ENCODE measurements at places on chromosomes 2 and 18. TPM values are rescaled to one million over a fixed set of nuclear protein-coding genes. Genes with fewer than 3 reads are reported as not detected.

ZNF2 gene
- 1.8 TPM for total RNA-seq

DNA sequence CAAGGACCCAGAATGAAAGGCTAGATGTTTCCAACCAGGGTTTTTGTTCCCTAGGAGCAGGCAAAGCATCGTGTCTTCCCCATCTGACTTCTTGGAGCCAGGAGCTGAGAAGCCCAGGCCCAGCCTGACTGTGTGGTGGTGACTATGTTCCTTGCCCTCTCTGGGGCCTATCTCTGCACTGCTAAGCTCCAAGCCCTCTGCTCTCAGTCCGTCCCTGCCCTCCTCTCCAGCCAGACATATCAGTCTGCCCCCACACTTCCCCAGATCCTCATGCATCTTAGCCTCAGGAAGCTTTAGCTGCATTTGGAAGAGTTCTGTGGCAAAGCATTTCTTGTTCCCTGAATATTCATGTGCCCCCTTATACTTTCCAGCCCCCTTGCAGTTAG, 196.6 kb downstream of the CYP26B1 start:
- DNase-seq: no peak

DNA sequence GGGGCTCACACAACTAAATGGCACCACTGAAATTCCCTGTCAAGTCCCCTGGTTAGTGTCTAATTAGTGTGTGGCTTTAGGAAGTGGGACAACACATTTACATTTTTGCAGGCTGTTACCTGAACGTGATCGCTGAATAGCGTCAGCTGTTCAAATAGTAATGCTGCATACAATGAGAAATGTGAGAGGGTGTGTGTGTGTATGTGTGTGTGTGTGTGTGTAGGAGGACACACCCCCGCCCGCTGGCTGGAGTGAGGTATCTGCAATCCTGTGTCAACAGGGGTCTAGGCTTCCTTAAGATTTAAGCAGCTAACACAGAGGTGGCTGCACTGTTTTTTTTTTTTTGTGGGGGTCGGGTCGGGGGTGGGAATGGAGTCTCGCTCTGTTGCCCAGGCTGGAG, 4.8 kb upstream of the LYPD6B start:
- DNase-seq: no peak

DNA sequence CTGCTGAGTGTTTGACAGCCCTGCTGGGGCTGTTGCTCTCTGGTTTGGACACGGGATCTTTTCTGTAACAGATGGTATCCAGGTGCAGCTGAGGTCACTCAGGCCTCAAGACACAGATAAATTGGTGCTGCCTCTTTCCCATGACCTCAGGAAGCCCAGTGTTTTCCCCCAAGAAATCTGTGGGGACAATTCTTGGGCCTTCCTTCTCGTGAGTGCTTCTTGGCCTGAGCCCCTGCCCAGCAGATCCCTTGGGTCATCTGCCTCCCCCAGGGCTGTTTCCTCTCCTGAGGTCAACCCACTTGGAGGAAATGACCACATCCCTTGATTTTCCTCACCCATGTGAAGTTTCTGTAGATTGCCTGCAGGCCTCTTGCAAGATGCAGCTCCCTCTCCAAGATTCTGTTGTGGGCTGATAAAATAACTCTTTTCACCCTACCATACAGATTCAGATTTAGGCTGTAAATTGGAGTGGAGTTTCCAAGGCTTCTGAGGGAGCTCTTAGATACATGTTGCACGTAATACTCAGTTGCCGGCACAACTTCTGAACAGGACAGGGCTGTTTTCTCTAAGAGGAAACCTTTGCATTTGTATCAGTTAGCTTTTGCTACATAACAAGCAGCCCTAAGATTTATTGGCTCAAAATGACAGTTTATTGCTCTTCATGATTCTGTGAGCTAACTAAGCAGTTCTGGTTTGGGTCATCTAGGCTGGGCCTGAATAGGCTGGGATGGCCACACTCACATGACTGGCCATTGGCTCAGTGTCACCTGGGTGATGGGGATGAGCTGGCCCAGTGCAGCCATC, 13.1 kb downstream of the ZAP70 start:
- no peak for DNase-seq

DNA sequence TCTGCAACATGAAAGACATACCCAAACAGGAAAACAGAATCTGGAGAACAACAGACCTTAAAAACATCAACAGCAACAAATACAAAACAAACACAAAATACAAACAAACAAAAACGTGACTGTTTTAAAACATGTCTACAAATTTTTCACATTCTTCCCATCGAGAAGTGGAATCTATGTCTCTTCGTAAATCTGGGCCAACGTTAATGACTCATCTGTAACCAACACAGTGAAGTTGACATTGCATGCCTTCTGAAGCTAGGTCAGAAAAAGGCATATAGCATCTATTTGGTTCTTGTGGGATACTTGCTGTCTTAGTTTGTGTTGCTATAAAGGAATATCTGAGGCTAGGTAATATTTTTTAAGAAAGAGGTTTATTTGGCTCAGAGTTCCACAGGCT, 269.0 kb upstream of the FBXO11 start:
- no peak for DNase-seq

DNA sequence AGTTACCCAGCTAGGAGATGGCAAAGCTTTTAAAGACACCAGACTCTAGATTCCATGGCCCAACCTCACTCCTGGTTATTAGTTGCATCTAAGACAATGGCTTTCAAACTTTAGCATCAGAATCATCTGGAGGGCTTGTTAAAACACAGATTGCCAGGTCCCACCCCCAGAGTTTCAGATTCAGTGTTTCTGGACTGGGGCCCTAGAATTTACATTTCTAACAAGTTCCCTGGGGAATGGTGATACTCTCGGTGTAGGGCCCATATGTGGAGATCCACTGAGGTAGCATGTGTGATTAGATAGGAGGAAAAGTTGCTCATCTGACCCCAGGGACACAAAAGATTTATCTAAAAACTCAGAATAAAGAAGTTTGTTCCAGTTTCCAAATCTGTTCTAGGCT, 14.5 kb upstream of the TTR start:
- DNase-seq: no peak

- DNase-seq: no peak
These were observed 11.7 kb upstream of the KIF1A start for GRCh38 chr2:240831594-240832204.

DNA sequence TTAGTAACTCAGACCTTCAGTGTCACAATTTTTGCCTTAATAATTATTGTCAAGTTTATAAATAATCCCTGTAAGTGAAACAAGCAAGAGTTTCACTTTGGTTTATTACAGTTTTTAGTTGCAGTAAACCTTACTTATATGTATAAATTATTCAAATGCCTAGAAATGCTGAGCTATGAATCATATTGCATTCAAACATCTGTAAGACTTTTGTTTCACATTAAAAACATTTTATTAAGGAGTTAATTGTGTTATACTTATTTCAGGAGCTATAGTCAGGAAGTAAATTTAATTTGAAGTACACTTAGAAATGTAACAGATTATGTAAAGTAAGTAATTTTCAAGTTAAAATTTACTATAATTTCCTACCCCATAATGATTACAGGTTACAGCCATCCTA, 3.9 kb upstream of the ETAA1 start:
- no peak for DNase-seq

DNA sequence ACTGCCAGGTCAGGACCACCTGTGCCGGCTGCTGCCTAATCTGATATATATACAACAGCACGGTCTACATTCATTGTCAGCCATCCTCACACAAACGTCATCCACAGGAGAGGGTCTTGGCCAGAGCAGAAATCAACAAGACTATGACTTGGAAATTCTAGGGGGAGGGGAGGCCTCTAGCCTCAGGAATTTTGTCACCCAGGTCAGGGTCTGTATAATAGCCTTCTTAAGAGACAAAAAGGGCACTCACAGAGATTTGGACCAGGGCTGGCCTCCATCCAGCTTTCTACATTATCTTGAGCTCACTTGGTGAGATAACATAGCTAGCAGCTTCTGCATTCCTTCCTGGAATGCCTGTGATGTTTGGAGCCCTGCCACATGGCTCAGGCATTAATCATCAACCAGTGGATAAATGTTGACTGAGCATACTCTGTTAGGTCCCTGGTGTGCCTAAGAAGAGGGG, 50.4 kb upstream of the CTIF start:
- DNase-seq: no peak

GRCh38 chr2:23567161-23567756, 182.3 kb downstream of the KLHL29 start:
- no peak for DNase-seq

DNA sequence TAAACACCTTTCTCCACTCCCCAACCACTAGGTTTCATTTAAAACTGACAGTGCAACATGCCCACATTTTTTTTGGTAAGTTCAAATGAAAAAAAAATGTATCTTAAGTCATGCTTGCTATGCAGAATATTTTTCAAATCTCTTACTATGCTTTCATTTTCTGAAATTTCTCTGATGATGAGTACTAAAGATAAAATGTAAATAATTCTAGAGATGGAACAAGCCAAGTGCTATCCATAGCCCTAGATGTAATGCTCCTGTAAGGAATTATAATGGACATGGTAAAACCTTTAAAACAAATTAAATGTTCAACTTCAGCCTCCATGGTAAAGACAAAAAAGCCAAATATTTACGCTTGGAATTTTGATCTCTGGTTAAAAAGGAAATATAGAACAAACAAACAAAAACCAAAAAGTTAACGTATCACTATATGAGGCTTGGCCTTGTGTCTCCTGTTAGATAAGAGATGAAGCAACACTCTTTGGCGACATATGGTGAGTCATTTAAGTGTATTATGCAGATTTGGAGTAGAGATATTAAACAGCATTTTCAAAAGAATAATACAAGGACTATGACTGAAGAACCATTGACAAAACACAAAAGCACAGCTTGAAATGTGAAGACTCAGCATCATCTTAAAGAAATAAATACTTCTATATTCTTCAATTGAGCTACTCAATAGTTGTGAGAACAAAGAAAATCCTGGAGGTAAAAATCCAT, 392.0 kb upstream of the LYPD1 start:
- DNase-seq: no peak

DNA sequence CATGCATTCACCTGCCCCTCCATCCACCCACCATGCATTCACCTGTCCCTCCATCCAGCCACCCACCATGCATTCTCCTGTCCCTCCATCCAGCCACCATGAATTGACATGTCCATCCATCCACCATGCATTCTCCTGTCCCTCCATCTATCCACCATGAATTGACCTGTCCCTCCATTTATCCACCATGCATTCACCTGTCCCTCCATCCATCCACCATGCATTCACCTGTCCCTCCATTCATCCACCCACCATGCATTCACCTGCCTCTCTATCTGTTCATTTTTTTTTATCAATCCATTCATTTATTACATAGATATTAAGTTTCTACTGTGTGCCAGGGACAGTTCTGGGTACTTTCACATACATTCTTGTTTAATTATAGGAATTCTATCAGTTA, 69.2 kb downstream of the MYCN start:
- no peak for DNase-seq

GRCh38 chr2:227813562-227814353, at the start of gene CCL20:
Gene CCL20 (plus strand): TSS chr2:227813842. CDS start chr2:227813912, 70 bp downstream.
- peak; percentile 26 for DNase-seq

All from CD4-positive, CD25-positive, alpha-beta regulatory T cell (primary cell).